ENCODE measurements at places on chromosomes 7 and 10. TPM values are rescaled to one million over a fixed set of nuclear protein-coding genes. Genes with fewer than 3 reads are reported as not detected.

Gene NPSR1
- total RNA-seq = not detected

Gene NUB1
- total RNA-seq = 50.5 TPM

Gene FFAR4
- total RNA-seq = 0.92 TPM

Gene BAIAP2L1
- 120 TPM for total RNA-seq

Gene MSS51
- total RNA-seq = 2.3 TPM

GRCh38 chr10:23892296-23892695 lies 316.6 kb upstream of the KIAA1217 start:
- no peak for DNase-seq
